ENCODE measurements at places on chromosomes 16 and 17.
A peak's percentile ranks its signal among the peaks of the same experiment; 100 is the strongest.

- no peak for DNase-seq
These were observed 28.9 kb downstream of the LITAF start for GRCh38 chr16:11557801-11558200.

DNA sequence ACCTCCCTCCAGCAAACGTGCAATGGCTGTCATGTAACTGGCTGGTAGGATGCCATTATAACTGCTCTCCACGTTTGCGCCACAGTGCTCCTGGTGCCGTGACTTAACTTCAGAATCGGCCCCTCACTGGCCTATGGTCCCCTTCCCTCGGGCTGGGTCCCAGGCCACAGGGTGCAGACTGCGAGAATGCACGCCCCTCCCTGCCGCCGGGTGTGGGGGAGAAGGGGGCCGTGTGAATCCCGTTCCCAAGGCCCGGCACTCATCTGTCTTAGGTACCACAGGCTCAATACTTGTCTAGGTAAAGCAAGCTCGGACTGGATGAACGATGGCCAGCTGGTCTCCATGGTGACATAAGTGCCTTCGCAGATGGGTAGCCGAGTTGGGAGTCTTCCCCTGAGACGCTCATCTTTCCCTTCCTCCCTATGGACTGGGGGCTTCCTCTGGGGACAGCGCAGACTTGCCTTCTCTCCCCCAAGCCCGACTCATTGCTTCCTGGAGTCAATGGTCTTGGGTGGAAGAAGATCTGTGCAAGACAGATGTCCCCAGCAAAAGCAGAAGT, 37.8 kb downstream of the TIMM22 start:
- peak; percentile 87 for DNase-seq

DNA sequence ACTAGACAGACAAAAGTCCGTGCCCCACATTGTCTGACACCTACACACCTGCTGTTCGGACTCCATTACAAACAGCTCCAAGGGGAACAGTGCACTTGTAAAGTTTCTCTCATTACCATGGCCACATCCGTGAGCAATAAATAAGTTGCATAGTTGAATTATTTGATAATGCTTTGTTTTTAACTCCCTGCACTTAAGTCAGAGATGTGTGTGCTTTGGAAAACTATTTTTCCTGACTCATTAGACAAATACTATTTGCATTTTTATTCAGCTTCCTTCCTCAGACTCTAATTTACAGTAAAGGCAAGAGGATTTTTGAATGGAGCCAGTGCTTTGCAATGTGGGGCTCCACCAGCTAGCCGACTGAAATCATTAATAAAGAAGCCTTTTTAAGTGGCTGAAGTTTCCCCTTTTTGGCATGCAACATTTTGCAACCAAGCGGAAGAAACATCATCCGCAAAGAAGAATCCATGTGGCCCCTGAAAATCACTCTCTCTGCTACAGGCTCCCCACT, 6.5 kb upstream of the CCL2 start:
- DNase-seq: no peak

GRCh38 chr16:69301861-69302260, 9.3 kb upstream of the VPS4A start:
- DNase-seq: no peak

- DNase-seq: no peak
These were observed 25.2 kb downstream of the SREBF1 start for GRCh38 chr17:17811381-17812210.

DNA sequence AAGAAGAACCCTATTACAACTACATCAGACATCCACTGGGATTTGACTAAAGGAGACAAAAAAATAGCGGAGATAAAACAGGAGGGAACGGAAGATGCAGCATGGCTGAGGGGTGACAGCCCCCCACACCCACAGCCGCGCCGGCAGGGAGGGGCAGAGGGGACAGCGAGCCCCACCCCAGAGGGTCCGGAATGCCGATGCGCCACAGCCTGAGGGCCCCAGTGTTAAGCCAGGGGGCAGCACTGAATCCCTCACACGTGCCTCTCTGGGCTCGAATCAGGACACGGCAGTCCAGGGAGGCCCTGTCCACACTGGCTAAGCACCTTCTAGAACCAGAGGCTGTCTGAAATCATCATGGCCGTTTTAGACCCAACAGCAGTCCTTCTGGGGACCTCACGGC, 18.8 kb downstream of the MAP1LC3B start:
- no peak for DNase-seq

- DNase-seq: peak; percentile 21
These were observed 41.0 kb downstream of the PAFAH1B1 start for GRCh38 chr17:2634361-2634960.

DNA sequence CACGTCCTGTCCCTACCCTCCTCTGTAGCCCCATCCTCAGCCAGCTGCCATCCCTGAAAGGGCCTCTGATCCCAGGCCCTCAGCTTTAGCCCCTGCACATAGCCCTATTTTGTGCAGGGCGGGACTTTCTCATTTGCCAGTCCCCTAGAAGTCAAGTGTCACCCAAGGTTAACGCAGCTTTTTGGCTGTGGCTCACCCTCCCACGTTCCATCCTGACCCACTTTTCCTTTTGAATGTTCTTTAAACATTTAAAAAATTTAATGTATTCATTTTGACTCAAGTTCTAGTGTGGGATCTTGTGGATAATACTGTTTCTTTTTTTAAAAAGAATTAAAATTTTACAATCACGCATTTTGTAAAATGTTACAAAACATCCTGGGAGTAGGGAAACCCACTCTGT, 62.2 kb upstream of the LGALS9 start:
- DNase-seq: no peak

DNA sequence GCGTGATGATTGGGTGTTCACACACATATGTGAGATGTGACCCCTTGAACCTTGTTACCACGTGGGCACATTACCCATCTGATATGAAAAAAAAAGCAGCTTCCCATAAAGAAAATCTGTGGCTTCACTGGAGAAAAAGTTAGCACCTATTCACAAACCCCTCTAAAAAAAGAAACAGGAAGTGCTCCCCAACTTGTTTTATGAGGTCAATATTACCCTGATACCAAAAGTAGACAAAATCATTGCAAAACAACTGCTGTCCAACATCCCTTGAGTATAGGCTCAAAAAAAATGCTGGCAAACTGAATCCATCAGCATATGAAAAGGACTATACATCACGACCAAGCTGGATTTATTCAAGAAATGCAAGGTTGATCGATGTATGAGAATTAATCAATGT, 99.7 kb upstream of the RBL2 start:
- no peak for DNase-seq

DNA sequence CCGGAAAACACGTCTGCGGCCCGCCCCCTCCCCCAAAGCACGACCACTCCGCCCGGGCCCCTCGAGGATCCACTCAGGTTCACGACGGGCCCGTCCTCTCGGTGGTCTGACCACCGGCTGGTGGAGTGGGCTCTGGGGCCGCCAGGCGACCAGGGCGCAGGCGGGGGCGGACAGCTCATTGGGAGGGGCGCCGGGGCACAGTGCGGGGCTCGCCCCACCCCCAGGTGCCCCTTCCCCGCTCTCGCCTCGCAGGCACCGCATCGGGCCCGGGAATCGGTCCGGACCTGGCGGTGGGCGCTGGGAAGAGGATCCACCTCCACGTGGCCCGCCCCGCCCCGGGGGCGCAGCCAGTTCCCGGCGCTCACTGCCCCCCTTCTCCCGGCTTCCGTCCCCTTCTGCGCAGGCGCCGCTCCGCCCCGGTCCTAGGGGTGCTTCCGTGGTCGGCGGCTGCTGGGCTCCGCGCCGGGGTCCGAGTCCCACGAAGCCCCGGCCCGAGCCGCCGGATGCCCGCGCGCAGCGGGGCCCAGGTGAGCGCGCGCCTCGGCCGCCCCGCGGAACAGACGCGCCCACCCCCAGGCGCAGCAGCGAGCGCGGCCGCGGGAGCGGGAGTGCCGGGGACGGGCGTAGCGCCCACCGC, at the start of gene MPG:
Gene MPG, plus strand, starts transcription at position 419 of the 637 bp plus-strand sequence. Its CDS starts 85 bp downstream, at position 504.
- DNase-seq: peak; percentile 60

DNA sequence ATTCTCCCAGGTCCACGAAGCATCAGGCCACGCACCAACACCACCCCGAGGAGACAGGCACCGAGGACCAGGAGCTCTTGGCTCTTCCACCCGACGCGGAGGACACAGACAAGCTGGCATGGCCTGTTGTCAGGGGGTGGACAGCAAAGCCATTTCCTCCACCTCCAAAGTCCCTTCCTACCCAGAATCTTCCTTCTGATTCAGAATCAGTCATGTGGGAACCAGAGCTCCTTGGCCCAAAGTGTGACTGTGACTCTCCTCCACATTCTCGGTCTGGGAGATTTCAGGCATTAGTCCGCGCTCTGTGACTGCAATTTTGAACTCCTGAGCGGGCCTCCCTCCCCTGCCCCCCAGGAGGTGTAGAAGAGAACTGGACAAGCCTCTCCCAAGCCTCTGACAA, 9.2 kb downstream of the DNAH17 start:
- DNase-seq: no peak

GRCh38 chr17:77076124-77076830, 64.5 kb upstream of the SEC14L1 start:
- DNase-seq: no peak

DNA sequence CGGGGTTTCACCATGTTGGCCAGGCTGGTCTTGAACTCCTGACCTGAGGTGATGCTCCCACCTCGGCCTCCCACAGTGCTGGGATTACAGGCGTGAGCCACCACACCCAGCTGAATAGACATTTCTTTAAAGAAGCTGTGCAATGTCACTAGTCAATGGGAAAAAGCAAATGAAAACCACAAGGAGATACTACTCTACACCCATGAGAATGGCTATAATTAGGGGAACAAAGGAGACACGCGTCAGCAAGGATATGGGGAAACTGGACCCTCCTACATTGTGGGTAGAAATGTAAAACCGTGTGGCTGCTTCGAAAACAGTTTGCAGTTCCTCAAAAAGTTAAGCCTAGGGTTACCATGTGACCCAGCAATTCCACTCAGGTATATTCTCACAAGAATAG, 103.4 kb downstream of the VPS53 start:
- no peak for DNase-seq

- no peak for DNase-seq
These were observed 37.8 kb upstream of the STH start for GRCh38 chr17:45961206-45961605.

DNA sequence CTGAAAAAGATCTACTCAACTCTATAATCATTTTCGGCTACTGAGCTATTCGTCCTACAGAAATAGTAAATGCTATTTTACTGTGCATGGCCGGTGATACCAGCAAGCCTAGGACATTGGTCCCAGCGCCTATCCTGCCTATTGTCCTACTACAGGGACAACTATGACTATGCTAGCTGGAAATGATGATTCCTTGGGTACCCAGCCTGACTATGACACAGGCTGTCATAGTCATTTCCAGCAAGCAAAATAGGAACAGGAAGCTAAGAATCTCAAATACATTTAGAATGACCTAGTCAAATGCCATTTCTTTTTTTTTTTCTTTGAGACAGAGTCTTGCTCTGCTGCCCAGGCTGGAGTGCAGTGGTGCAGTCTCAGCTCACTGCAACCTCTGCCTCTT, 33.7 kb upstream of the HSBP1 start:
- no peak for DNase-seq

DNA sequence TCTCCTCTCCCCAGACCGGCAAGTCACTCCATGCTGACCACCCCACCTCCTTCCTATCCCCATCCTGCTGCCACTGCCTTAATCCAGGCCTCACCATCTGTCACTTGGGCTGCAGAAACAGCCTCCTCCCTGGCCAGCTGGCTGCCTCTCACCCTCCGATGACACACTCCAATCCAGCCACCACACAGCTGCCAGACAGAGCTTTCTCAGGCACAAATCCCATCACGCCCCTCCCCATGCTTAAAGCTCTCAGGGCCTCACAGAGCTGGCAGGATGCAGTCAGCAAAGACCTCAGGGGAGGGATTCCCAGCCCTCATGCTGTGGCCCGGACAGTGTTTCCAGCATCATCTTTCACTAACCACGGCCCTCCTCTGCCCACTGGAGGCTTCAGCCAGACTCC, 13.7 kb downstream of the CAMKK1 start:
- peak; percentile 80 for DNase-seq

DNA sequence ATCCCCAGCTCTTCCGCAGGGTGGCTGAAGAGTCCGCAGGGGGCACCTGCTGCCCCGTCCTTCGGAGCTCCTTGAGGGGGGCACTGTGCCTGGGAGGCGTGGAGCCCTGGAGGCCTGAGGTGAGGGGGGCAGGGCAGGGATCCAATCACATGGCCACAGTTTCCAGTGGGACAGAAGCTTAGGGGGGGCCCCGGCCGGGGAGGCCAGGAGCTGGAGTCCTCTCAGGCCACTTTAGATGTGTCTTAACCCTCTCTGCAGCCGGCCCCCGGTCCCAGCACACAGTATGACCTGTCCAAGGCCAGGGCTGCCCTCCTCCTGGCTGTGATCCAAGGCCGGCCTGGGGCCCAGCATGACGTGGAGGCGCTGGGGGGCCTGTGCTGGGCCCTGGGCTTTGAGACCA, 10.8 kb downstream of the ZNF213 start:
- no peak for DNase-seq

DNA sequence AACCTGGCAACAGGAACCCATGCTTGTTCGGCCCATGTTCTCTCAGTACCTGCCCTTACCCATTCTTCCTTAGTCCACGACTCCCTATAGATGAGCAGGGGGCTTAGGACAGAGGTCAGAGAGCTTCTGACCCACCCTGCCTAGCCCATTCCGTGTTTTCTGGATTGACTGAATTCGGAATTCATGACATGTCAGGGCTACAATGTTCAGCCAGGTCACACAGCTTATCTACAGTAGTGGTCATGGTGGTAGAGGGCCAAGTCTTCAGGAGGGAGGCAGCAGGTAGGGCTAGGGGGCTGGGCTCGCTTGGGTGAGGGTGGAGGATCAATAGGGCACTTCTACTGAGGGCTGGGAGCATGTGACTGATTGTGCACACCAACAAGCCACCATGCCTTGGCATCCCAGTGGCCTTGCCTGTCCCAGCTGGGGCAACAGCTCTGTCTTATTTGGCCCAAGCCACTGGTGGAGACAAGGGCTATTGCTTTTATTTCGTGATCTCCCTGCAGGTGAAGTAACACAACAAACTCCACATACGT, 3.1 kb downstream of the HEXIM2 start:
- DNase-seq: no peak

- peak; percentile 71 for DNase-seq
These were observed 53.3 kb upstream of the TOB1 start for GRCh38 chr17:50919321-50920040.

DNA sequence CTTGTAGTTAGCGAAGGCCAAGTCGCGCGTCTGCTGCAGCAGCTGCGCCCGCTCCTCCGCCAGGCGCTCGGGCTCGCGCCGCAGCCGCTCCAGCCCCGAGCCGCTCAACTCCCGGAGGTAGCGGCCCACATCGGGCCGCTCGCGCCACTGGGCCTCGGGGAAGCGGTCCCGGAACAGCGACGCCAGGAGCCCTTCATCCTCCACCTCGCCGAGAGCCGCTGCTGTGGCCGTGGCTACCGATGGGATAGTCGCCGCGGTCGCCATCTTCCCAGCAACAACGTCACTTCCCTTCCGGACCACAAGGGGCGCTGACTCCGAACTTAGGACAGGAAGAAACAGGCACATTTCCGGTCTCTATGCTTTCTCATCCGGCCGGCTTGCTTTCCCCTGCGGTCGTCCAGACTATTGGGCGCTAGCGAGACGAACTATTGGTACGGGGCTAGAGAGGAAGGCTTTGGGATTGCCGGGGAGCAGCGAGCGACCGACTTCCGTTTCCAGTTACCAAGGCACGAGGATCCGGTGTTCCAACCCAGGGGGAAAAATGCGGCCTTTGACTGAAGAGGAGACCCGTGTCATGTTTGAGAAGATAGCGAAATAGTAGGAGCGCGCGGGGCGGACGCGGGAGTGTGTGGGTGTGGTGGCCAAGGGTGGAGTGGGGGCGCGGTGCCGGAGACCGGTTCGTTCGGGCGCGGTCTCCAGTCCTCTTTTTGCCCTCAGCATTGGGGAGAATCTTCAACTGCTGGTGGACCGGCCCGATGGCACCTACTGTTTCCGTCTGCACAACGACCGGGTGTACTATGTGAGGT, at the start of the genes COG8 and NIP7:
Gene COG8, minus strand, starts transcription at position 276 of the 806 bp plus-strand sequence. Its CDS starts 12 bp downstream, at position 264.
Gene NIP7, plus strand, starts transcription at position 484 of the 806 bp plus-strand sequence. Its CDS starts 58 bp downstream, at position 542.
- peak; percentile 97 for DNase-seq

GRCh38 chr17:65409381-65409780, 152.1 kb downstream of the AXIN2 start:
- no peak for DNase-seq

Measured in NCI-H2171 (cell line).